ENCODE measurements at places on chromosomes 5 and 9.

DNA sequence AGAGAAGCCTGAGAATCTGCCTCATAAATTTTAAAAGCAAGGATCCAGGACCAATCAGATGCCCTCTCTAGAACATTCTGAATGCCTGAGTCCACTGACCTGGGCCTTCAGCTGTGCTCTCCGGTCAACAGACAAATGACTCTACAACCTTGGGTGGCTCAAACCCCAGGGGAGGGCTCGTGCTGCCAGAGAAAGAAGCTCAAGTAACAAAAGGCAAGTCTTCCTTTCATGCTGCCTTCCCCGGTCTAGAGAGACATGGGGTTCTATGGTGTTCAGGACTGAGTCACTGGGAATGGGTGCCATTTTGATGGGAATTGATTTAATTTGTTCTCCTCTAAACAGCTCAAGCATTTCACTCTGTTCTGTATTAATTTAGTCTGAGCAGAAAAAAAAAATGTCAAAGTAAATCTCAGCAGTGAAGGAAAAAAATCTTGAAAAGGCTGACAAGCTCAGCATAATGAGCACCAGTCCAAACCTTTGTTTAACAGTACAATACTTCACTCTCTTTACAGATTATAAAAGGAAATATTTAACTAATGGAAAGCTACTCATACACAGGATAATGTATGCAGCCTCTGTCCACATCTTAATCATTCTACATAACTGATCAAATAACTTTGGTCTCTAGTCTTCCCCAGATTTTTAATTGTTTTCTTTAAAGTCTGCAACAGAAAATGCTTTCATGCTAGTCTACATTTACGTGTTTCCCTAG, 191.0 kb downstream of the GLIS3 start:
- DNase-seq = no peak

DNA sequence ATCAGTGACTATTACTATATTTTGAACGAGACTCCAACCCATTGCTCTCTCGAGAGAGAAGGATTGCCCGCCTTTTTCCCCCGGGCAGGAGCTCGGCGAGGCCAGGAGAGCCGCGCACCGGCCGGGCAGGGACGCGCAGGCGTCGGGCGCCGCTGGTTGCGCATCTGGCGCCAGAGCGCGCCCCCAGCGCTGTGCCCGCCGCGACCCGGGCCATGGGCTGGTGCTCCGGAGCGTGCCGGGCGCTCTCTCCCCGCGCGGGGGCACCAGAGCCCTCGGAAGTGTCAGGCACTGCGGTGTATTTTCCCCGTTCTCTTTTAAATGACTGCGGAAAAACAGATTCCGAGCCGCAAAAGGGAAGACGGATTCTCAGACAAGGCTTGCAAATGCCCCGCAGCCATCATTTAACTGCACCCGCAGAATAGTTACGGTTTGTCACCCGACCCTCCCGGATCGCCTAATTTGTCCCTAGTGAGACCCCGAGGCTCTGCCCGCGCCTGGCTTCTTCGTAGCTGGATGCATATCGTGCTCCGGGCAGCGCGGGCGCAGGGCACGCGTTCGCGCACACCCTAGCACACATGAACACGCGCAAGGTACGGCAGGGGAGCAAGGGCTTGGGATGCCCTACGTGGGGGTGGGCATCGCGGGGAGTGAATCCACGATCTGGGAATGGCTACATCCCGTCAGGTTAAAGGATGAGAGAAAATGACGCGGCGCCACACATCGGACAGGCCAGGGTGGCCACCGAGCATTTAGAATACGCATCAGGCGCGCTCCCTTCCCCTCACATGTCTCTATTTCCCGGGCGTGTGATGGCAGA, 1.1 kb upstream of the NTRK2 start:
- no peak for DNase-seq

DNA sequence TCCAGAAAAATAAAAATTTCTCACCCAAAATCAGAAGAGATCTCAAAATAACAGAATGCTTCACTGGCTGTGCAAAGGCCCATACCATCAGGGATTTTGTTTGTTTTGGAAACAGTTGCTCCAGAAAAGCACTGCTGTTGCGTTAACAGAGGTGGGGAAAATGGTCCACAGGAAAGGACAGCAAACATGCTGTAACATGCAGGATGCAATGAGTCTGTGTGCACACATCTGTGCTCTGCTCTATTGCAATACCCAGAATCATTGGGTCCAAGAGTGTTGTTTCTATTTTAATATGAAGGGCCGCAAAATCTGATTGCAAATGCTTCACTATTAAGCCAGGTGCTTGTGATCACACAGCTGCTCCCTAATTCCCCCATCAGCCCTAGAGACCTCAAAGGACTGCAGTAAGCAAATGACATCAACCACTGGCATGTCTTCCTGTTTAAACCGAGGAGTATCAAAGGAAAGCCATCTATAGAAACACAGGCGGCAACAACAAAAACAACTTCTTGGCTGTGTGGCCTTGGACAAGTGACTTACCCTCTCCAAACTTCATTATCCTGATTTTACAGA, 141.0 kb downstream of the DCP2 start:
- no peak for DNase-seq

DNA sequence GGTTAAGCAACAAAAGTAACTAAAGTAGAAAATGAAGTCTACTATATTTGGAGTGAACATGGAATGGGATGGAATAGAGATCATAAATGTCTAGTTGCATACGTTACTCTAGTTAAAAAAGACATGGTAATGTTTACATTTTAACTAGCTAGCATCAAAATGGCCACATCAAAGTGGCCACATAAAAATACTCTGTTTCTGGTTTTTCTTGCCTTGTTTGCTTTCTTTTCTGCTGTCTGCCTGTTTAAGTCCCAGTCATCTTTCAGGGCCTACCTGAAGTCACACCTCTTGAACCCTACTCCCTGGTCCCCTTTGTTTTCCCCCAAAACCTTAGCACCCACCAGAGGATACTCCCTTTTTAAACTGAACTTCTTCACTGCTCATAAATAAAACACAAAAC, 6.4 kb upstream of the KIF2A start:
- no peak for DNase-seq

DNA sequence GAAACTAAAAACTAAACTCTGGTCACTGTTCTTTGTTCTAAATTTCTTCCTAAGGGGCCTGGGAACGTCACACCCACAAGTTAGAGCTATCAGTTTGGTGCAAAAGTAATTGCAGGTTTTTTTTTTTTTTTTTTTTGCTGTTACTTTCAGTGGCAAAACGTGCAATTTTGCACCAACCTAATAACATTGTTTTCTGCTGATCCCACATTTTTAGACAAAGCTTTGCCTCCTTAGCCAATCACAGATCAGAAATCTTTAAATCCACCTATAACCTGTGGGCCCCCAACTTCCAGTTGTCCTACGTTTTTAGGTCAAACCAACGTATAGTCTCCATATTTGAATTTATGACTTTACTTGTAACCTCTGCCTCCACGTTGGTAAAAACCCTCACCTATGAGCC, 11.1 kb upstream of the MED10 start:
- no peak for DNase-seq

DNA sequence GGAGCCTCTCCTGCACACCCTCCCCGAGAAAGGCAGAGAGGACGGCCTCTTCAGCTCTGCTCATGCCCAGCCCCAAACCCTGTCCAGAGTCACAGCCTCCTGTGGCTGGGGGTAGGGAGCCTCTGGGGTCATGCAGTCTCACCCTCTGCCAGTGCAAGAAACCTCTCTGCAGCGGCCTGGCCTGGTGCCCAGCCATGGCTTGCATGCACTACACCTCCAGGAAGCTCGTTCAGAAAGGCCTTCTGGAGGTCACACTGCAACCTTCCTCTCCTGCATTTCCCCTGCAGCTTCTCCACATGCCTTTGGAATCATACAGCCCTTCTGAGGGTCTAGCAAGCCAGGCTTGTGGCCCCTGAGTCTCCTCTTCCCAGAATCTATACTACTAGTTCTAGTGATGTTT, 17.9 kb downstream of the CSF1R start:
- DNase-seq = no peak

GRCh38 chr5:91586232-91586631, 203.1 kb upstream of the ARRDC3 start:
- no peak for DNase-seq

- DNase-seq = no peak
Observed at GRCh38 chr5:79754865-79755555, 65.4 kb downstream of the CMYA5 start.

- DNase-seq = no peak
Observed at GRCh38 chr9:4615251-4615650, 46.8 kb upstream of the PLPP6 start.

Measured in NCI-H1436 (cell line).